CD4-positive, alpha-beta T cell treated with Interleukin-4 for 4 hours (primary cell): ENCODE measurements at places on chromosomes 4 and X.

- no peak for DNase-seq
Measured at GRCh38 chr4:19806865-19807264, 444.8 kb upstream of the SLIT2 start.

- no peak for DNase-seq
Measured at GRCh38 chr4:102180046-102180445, 165.2 kb downstream of the SLC39A8 start.

GRCh38 chr4:178293601-178294000 lies 851.4 kb upstream of the AGA start:
- no peak for DNase-seq

- peak; percentile 17 for DNase-seq
Measured at GRCh38 chr4:85747882-85748491, 273.0 kb downstream of the ARHGAP24 start.

GRCh38 chr4:25696409-25696808 lies 40.8 kb downstream of the SLC34A2 start:
- DNase-seq: no peak

DNA sequence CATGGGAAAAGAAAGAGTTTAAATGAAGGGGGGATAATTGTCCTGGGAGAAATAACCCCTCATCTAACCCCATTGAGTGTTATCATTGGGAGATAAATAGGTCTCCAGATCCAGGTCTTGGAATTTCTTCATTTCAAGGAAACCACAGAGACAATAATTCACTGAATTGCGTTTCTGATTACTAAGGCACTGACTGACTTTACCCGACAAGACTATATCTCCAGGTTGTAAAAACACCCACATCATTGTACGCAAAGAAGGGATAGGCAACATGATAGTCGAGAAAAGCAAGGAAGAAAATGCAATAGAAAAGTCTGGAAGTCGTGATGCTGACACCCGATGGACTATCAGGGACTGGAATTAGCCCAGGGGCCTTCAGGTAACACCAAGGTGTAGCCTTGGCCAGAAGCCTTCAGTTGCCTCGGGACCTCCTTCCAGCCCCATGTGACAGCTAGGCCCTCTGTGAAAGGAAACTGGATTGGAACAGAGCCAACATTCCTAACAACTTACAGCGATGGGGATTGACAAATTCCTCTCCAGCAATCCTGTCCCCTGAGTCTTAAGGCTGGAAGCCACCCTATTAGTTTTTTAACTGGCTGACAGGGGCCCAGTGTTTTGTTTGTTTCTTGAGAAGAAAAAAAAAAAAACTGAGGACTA lies 46.5 kb upstream of the RAB9B start:
- no peak for DNase-seq

GRCh38 chr4:127995776-127996175 lies 30.6 kb downstream of the ABHD18 start:
- no peak for DNase-seq

GRCh38 chr4:74105656-74106280 lies 6.8 kb upstream of the CXCL2 start:
- DNase-seq: no peak

DNA sequence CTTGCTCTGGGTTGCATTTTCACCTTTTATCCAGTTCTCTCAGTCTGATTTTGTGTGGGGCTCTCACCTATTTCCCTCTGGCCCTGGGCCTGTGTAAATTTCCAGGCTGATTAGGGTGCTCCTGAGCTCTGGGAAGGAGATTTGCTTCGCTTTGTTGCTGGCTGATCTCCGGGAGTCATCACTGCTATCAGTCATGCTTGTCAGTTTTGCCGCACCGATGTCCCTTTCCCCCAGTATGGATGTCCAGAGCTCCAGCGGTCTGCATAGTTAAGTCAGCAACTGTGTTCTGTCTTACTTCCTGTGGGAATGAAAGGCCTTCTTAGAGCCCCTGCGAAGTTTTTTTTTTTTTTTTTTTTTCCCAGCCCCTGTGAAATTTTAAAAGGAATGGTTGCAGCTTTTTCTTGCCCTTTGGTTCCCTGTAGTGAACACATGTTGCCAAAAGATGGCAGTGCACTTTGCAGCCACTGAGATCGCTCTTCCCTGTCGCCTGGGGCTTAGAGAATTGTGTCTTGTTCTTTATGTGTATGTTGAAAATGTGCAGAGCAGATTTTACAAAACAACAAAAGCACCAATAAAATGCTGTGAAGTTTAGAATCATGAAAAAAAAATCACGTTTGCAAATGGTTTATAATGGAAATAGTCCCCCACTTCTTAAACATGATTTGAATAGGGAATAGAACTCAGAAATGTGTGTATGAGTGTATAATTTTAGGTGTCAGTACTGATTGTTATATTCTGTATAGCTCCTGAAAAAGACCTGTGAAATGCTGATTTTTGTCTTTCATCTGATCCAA lies 109.1 kb upstream of the SLC4A4 start:
- DNase-seq: no peak

- no peak for DNase-seq
Measured at GRCh38 chr4:21410372-21410771, 538.2 kb downstream of the KCNIP4 start.

GRCh38 chr4:4200624-4201023 lies 26.1 kb downstream of the OTOP1 start:
- no peak for DNase-seq

GRCh38 chr4:137422666-137423065 lies 109.6 kb downstream of the PCDH18 start:
- DNase-seq: no peak

DNA sequence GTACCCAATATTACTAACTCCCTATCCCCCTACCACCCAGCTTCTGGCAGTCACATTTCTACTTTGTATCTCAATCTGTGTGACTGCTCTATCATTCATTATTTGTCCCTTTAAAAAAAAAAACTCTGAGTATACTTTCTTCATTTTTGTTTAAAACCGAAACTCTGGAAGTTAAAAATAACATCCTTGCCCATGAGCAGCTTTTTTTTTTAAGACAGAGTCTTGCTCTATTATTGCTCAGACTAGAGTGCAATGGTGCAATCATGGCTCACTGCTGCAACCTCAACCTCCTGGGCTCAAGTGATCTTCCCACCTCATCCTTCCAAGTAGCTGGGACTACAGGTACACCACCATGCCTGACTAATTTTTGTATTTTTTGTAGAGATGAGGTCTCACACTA lies 15.8 kb downstream of the UBE2K start:
- DNase-seq: no peak

- DNase-seq: no peak
Measured at GRCh38 chrX:133594156-133594555, 178.9 kb upstream of the GPC4 start.

DNA sequence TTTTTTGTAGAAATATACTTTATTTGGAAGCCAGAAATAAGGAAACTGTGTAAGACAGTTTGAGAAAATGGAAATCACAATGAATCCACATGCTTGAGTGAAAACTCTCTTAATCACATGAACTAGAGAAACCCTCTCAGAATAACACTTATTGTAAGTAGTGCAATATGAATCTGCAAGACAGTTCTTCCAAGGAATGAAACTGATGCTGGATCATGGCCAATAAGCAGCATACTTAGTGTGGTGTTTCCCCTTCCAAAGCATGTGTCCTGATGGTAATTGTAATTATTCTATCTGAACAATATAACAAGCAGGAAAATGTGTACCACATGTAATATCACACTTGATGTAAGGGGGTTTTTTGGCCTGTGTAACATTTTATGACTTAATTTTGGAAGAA lies 1870.5 kb upstream of the TENM3 start:
- no peak for DNase-seq

- no peak for DNase-seq
Measured at GRCh38 chr4:7394681-7395451, 39.9 kb downstream of the PSAPL1 start.
